ENCODE measurements at places on chromosomes 13 and 19. TPM values are rescaled to one million over a fixed set of nuclear protein-coding genes. Genes with fewer than 3 reads are reported as not detected.
A peak's percentile ranks its signal among the peaks of the same experiment; 100 is the strongest.

The RDH8 gene
- 0.53 TPM for total RNA-seq

The MAST1 gene
- 1.9 TPM for total RNA-seq

The SNRNP70 gene
- total RNA-seq = 141 TPM

The RCBTB2 gene
- 5.0 TPM for total RNA-seq

The OR7D2 gene
- total RNA-seq = 0.05 TPM

The CAMSAP3 gene
- total RNA-seq = 0.24 TPM

The ZNF471 gene
- total RNA-seq = 0.88 TPM

The ZNF610 gene
- total RNA-seq = 2.2 TPM

The ZNF665 gene
- not detected for total RNA-seq

The MCF2L gene
- 8.9 TPM for total RNA-seq

The CERS4 gene
- total RNA-seq = 26.4 TPM

The IGFL1 gene
- not detected for total RNA-seq

The ZNF547 gene
- total RNA-seq = 1.8 TPM

- no peak for DNase-seq
These were observed 28.2 kb downstream of the VSTM1 start for GRCh38 chr19:54035215-54036178.

- no peak for DNase-seq
These were observed 121.5 kb upstream of the SLC10A2 start for GRCh38 chr13:103187721-103188156.

DNA sequence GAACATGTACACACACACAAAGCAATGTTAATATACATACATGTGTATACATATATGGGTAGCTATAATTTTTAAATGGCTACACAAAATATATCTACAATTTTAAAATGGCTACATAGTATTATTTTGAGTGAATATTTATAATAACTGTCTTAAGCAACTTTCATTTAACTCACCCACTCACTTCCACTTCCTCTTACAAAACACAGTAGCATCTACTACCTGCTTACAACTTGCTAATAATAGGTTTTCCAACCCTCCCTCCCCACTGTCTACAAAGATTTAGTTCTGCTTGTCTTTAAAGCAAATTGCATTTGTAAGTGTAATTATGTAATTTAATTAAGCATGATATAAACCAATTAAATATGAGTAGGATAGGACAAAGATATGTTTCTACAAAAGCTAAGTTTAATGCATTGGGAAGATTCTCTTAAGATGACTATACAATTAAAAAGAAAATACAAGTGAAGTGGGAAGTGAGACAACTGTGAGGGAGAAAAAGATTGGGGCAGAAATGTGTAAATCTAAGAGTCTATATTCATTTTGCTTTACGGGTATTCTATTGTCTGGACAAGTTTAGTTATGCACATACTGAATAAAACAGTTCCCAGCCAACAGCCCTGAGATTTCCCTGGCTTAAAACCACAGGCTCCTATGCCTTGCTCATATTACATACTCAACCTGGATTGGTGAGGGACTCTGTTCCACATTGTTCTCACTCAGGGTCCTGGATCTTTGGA is 583.1 kb downstream of the EFNB2 start:
- no peak for DNase-seq

GRCh38 chr19:30552593-30552992 is 180.4 kb downstream of the ZNF536 start:
- DNase-seq = no peak

- DNase-seq = no peak
These were observed 249.0 kb downstream of the DLEU7 start for GRCh38 chr13:50594276-50595051.

DNA sequence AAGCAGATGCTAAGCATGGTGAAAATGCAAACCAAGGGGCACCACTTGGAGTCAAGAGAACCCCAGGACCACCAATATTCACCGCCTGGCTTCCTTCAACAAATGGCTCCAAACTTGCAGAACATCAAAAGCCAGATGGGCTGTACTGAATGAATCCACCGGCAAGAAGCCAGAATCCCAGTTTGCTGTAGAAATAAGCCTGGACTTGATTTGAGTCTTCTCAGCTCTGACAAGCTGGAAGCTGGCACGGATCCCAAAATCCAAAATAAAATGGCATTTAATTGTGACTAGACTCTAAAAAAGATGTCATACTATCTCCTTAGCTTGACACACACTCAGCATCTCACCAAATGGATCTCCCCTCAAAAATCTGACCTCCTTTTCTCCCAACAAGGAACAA is 11.9 kb downstream of the EFNB2 start:
- DNase-seq = no peak

GRCh38 chr19:3963458-3964255 is 7.2 kb downstream of the DAPK3 start:
- no peak for DNase-seq

DNA sequence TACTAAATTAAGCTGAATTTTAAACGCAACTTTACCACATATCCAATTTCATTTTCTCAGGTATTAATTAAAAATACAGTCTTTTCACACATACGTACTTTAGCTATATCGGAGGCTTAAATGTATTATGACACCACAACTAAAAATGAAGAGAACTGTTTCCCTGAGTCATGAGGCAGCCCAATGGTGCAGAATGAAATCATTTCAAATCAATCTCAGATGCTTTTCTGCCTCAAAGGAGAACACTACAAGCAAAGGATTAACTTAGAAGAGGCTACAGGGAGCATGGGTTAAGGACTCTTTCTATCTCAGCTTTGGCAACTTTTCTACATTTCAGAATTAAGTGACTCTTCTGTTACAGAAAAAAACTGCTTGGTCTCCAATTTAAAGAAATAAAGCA is 516.3 kb upstream of the HTR2A start:
- no peak for DNase-seq

DNA sequence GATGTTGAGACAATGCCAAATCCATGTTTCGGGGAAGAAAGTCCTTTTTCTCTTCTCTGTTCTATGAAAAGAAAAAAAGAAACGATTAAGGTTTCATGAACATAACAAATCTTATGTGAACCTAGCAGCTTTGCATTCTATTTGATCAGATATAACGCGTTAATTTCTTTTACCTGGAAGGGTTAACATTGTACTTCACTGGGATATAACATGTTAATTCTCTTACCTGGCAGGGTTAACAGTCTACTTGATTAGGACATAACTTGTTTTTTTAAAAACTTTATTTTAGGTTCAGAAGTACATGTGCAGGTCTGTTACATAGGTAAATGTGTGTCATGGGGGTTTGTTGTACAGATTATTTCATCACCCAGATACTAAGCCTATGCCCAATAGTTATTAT is 68.8 kb downstream of the CPAMD8 start:
- no peak for DNase-seq

DNA sequence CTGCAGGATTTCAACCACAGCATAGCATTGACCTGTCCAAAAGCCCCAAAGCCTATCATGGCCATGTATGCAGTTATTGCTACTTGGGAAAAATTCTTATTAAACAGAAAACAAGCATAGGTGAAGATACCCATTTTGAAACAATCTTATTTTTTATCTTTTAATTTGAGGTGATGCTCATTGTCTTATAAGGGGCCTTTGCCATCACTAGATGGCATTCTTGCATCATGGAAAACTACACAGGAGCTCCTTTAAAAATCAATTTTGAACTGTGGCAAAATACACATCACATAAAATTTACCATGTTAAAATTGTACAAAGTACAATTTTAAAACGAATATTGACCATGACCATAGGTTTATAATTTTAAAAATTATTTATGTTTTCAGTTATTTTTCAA is 38.9 kb upstream of the ZNF835 start:
- no peak for DNase-seq

DNA sequence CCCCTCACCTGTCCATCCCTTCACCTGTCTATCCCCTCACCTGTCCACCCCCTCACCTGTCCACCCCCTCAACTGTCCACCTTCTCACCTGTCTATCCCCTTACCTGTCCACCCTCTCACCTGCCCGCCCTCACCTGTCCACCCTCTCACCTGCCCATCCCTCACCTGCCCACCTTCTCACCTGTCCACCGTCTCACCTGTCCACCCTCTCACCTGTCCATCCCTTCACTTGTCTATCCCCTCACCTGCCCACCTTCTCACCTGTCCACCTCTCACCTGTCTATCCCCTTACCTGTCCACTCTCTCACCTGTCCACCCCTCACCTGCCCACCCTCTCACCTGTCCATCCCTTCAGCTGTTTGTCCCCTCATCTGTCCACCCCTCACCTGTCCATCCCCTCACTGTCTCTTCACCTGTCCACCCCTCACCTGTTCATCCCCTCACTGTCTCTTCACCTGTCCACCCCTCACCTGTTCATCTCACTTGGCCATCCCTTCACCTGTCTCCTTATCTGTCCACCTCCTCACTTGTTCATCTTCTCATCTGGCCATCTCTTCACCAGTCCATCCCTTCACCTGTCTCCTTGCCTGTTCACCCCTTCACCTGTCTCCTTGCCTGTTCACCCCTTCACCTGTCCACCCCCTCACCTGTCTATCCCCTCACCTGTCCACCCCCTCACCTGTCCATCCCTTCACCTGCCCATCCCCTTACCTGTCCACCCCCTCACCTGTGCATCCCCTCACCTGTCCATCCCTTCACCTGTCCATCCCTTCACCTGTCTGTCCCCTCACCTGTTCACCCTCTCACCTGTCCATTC is 12.7 kb upstream of the KANK2 start:
- no peak for DNase-seq

DNA sequence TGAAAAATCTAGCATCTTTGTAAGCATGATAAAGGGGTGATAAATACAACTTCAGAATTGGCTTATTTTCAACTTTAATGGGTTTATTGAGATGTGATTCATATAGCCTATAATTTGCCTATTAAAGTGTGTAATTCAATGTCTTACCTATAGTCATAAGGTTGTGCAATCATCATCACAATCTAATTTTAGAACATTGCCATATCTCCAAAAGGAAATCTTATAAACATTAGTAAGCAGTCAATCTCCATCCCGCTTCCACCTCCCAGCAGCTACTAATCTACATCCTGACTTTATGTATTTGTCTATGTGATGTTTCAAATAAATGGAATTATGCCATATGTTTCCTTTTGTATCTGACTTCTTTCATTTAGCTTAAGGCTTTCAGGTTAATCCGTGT is 145.2 kb upstream of the KLHL1 start:
- DNase-seq = no peak

DNA sequence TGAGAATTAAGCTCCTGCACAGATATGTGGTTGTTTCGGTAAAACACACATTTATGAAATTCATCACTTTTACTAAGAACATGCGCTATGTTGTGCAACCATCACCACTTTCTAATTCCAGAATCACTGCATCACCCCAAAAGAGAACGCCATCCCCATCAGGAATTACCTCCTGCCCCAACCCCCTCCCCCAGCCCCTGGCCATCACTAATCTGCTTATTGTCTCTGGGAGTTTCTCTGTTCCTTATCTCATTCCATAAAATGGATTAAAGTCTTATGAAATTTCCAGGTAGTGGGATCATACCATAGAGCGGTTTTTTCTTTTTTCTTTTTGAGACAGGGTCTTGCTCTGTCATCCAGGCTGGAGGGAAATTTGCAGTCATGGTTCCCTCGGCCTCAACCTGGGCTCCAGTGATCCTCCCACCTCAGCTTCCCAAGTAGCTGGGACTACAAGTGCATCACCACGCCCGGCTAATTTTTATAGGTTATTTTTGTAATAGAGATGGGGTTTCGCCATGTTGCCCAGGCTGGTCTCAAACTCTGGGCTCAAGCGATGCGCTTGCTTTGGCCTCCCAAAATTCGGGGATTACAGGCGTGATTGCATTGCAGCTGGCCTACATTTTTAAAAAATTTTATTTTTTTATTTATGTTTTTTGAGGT is 3.5 kb downstream of the ZSCAN5B start:
- DNase-seq = no peak

- DNase-seq = no peak
These were observed 1.0 kb upstream of the KRI1 start for GRCh38 chr19:10566658-10567410.

GRCh38 chr19:39078436-39079200 is 5.5 kb upstream of the ACP7 start:
- peak; percentile 100 for DNase-seq

GRCh38 chr19:10226376-10227025 is 4.6 kb downstream of the S1PR2 start:
- DNase-seq = no peak

- no peak for DNase-seq
These were observed 11.4 kb downstream of the MBNL2 start for GRCh38 chr13:97233499-97233898.

Measured in SK-MEL-5 (cell line).